Forelimb muscle (tissue), 1 donor: ENCODE measurements at places on chromosomes 1 and 21.

DNA sequence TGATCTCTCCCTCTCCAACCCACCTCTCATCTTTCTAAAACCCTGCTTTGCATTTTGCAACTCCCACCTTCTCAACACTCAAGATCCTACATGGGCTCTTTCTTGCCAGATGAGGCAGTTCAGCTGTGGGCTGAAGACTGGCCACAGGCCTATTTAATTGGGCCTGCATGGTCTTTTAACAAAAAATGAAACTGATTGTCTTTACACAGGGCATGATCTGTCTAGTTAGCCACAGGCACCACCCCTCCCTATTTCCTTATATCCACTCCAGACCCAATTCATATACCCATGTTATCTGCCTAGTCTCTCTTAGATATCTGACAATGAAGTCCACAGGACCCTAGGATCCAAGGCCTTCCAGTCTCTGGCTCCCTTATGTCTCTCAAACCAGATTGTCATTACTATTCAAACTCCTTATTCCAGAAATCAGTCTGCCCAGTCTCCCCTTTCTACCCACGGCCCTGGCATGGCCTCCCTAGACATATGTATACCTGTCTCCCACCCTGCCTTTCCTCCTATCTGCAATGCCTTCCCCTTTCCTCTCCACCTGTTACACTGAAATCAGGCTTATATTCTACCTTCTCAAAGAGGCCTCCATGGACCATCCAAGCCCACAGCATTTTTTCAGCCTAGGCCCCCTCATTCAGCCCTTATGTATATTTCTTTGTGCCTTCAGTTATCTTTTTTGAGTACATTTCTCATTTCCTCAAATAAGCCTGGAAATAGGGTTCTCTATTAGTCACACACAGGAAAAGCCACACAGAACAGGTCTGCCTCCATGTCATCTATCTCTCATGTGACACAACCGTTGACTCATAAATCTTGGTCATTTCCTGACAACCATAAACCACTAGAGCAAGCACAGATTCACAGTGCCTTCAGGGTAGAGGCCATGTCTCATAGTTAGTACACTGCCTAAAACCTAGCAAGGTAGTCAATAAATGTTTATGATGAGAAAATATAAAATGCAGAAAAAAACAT, 39.0 kb downstream of the LPAR3 start:
- DNase-seq = no peak

DNA sequence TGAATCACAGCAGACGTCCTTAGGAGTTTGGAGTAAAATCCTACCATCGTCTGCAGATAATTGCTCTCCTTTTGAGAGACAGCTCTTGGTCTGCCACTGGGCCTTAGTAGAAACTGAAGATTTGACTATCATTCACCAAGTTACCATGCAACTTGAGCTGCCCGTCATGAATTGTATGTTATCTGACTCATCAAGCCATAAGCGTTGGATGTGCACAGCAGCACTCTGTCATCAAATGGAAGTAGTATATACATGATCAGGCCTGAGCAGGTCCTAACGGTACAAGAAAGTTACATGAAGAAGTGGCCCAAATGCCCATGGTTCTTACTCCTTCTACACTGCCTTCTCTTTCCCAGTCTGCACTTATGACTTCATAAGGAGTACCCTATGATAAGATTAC, 317.8 kb downstream of the GPATCH2 start:
- no peak for DNase-seq

GRCh38 chr1:239606850-239607400, 220.6 kb downstream of the CHRM3 start:
- DNase-seq = no peak

GRCh38 chr1:220529521-220530020, 1.6 kb downstream of the MARK1 start:
- DNase-seq = no peak

GRCh38 chr1:107750364-107750959, 214.5 kb downstream of the VAV3 start:
- no peak for DNase-seq

- DNase-seq = no peak
Measured at GRCh38 chr21:16357994-16358393, 628.2 kb downstream of the USP25 start.

GRCh38 chr1:12477936-12478611, 139.9 kb downstream of the DHRS3 start:
- peak; percentile 87 for DNase-seq

DNA sequence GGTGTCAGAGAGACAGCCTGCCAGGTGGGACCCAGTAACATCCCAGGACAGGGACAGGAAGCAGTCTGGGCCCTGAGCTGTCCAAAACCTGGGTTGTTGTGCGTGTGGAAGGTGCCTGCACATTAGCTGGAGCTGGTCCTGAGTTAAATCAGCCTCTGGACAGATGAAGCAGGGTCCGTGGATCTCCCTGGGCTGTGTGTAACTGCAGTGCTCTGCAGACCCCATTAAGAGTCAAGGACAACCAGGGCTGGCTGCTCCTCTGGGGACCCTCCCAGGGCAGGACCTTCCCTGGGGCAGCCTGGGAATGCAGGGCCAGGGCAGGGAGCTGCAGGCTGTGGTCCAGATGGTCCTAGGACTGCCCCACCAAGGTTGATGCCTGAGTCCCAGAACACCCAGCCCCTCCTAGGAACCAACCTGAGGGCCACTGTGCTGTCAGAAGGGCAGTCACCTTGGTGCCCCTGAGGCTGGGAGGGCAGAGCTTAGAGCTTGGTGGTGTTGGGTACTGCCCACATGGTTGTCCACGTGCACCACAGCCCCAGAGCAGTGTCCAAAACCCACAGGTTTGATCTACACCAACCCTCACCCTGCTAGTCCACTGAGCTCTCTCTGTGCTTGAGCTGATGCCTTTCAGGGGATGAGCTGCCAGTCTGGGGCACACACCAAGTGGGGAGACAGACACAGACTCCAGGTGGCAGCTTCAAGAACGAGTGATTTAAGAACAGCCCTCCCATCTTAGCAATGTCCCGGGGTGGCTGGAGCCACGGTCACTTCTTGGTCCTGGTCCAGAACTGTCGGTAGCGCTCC, 2.9 kb downstream of the MRPL55 start:
- DNase-seq = no peak

DNA sequence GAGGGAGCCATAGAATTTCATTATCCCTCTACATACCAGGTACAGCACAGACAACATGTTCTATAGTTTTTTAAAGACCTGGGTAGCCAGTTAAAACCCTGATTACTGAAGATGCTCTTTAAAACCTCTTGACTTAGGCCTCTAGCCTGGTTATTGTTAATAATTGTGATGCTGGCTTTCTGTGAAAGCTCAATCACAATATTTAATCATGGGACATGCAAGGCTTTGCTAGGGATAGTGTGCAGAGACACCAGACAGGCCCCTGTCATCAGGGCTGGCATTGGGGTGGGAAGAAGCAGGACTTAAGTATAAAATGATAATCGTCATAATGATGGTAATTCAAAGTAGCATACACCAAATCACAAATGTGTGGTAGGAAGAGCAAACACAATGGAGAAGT, 274.4 kb downstream of the PTBP2 start:
- no peak for DNase-seq

DNA sequence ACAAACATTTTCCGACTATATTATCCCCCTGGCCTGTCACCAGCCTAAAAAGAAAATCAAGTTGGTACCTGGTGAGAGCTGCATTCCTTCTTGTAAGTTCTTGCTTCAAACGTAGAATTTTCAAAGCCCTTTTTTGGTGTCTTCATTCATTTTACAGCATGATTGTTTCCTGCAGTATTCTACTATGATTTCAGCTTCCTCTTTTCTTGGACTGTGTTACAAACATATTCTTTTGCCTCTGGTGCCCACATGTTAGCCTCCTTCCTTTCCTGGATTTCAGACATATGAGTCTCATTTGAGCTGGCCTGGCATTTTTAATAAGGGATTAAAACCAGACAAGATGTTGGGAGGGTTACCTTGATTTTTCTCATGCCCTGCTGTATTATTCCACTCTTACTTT, 142.5 kb downstream of the PIGK start:
- DNase-seq = no peak

DNA sequence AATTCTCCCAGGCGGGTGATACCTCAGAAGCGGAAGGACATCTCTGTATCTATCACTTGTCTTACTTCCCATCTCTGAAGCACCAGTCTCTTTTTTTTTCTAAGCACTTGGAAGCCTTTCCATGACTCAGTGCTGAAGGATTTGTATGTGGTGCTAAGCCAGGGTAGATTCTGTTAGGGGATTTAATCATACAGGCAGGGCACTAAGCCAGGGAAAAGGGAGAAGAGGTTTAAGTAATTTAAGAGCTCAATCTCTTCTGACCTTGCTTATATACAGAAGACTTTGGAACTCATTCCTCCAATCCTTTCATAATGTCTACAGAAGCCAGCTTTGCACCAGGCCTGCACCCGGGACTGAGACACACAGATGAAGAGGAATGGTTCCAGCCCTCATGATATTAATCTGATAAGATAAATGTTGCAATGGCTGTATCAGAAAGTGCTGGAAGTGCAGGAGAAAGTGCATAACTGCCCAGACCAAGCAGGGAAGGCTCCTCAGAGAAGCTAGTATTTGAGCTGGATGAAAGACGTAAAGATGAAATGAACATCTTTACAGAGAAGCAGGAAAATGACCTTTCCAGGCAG, 11.0 kb downstream of the FAM163A start:
- DNase-seq = no peak

GRCh38 chr1:32414186-32414886, 20.1 kb upstream of the BSDC1 start:
- DNase-seq = no peak

DNA sequence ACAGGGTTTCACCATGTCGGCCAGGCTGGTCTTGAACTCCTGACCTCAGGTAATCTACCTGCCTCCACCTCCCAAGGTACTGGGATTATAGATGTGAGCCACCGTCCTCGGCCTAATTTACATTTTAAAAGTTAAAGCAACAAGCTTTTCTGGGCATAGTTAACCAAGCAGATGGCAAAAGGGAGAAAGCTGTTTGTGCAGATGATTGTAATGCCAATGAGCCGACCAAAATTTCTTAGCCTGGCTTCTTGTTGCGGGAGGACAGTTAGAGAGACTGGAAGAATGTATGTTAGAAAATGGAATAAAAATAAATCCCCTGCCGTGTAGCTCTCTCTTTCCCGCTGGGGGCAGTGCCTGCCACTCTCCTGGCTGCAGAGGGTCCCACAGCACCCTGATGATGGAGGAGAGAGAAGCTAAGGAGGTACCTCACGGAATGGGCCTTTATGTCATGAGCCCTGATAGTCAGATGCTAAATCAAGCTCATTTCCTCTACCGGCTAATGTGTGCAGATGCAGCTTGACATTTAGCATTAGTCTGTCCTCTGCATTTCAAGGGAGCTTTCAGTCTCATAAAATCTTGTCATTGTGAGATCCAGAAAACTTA, 87.2 kb downstream of the HHAT start:
- no peak for DNase-seq

GRCh38 chr1:93603601-93604000, 78.0 kb downstream of the BCAR3 start:
- no peak for DNase-seq
